ENCODE measurements at places on chromosomes 2 and 18.

- DNase-seq, result no peak
Measured at GRCh38 chr2:7210712-7211111, 293.5 kb downstream of the RNF144A start.

- DNase-seq, result no peak
Measured at GRCh38 chr2:120871016-120871635, 135.5 kb downstream of the GLI2 start.

DNA sequence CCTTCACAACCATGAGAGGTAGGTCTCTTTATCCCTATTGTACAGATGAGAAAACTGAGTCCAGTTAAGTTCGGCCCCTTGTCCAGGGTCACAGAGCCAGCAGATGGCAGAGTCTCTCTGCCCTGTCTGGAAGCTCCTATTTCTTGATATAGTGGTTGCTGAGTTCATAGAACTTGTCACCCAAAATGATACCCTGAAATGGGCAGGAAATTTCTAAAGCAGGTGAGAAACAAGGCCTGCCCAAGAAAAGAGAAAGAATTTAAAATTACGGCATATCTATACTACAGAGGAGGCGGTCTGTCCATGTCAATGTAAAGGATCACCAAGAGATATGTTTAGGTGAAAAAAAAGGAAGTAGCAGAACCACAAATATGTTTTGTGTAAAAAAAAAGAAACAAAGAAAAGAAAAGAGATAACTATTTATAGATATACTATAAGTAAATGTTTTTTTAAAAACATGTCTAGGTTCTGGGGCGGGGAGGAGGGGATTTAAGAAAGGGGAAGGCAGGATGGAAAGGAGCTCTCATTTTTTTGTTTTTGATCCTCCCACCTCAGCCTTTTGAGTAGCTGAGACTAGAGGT lies 39.8 kb downstream of the MYO7B start:
- no peak for DNase-seq

- DNase-seq, result no peak
Measured at GRCh38 chr2:55371376-55371775, 48.3 kb downstream of the CCDC88A start.

DNA sequence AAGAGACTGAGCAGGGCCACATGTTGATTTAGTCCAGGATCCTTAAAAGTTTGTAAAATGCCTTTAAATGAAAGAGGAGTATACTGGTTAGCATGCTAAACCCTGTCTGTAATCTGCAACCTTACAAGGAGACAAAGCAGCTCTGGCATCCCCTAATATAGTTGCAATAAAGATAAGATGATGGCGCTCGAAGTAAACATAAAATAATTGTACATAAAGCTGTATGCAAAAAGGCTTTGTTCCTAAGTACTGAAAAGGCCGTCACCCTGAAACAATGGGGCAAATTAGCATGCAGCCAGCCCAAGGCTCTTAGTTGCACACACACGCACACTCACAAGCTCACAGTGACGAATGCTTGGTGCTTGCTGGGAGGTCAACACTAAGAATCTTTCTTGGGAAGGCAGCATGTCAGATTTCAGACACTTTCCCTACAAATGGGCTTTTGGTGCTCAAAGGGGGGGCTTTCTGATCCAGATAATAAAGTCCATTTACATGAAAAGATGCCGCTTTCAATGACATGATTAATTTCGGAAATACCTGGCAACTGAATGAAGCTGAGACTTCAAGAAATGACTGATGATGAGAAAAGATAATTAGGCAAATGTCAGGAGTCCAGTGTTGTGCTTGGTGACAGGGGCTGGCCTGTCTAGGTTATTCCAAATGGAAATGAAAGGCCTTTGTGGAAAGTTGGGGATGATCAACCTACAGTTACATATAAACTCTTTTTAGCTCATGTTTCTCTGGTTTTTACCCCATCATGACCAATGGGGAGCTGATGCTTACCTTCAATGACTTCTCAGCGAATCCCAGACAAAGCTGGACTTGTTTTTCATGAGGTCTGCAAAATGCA lies 370.3 kb downstream of the MEIS1 start:
- no peak for DNase-seq

DNA sequence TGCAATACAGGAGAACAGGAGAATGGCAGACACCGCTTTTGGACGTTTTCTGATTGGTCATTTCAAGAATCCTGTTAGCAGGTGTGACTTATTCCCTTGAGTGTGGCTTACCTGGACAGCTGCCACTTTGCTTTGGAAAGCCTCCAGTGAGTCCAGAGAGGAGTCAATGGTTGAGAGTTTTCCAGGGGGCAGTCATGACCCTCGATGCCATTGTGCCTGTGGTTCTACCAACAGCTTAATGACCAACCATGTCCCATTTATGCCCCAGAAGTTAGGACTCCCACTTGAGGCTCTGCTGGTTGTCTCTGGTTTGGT lies 12.4 kb downstream of the IGFBP2 start:
- no peak for DNase-seq

- DNase-seq, result no peak
Measured at GRCh38 chr2:56357655-56358295, 174.0 kb downstream of the CCDC85A start.

- DNase-seq, result no peak
Measured at GRCh38 chr2:96404446-96405373, 69.1 kb downstream of the NCAPH start.

DNA sequence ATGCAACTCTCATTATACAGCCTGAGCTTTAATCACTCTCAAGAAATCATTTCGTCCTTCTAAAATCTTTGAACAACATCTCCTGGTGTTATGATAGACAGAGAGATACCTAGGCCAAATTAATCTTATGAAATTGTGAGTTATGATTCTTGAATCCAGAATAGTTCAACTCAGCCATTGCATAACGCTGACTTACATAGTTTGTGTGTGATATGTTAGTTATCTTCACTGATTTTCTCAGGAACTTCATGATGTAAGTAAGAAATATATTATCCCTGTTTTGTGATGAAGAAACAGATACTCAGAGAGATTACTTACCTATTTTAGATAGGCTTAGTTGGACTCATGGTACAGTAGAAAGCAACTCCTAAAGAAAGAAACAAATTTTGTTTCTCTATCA lies 684.4 kb downstream of the ZEB2 start:
- DNase-seq, result no peak

DNA sequence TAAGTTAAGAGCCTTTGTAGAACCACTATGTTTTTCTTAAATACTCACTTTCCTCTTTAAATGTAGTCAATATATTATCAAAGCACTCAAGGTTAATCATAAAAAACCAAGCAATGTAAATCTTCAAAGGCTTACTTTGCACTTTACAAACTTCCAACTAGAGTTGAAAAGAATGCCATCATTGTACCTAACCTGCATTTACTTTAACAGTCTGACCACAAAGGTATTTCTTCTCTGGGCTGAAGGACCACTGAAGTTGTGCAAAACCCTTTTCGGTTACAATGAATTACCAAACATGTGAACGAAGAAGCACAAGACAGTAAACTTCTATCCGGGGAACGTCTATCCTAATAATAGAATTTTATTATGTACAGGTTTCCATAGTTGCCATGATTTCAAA lies 3.0 kb downstream of the HNRNPLL start:
- peak; percentile 59 for DNase-seq

- no peak for DNase-seq
Measured at GRCh38 chr18:69484699-69485396, 84.2 kb downstream of the DOK6 start.

GRCh38 chr2:75605770-75606529 lies 40.6 kb upstream of the MRPL19 start:
- DNase-seq, result no peak

- DNase-seq, result no peak
Measured at GRCh38 chr2:158690823-158691222, 104.3 kb upstream of the DAPL1 start.

DNA sequence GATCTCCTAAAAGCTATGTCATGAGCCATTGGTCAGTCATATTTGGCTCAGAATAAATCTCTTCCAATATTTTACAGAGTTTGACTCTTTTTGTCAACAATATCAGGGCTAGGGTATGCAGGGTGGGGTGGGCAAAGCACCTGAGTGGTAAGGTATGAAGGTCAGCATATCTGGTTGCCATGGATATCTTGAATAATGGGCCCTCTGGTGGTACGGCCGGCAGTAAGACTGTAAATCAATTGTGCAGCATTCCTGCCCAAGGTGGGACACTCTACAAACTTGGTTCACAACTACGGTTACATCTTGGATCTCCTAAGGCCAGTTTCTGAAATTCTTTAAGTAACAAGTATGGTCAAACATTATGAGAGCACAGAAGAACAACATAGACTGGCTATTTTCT lies 119.6 kb downstream of the SPOPL start:
- DNase-seq, result no peak

- no peak for DNase-seq
Measured at GRCh38 chr2:205954707-205955106, 131.3 kb downstream of the INO80D start.

DNA sequence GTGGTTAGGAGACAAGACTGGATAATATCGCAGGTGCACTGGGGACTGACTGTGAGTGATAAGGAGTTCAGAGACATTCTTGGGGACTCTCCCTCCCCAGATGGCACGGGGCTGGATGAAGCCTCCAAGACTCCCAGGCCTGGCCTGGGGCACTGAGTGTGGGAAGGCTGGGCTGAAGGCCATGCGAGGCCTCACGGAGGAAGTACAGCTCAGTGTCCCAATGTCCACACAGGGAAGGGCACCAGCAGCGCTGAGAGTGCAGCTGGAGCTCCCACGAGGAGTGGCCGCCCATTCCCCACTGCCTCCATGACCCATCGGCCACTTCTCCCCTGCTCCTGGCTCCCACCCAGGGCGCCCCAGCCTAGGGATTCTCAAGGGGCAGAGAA lies 6.5 kb downstream of the MFSD2B start:
- DNase-seq, result no peak

DNA sequence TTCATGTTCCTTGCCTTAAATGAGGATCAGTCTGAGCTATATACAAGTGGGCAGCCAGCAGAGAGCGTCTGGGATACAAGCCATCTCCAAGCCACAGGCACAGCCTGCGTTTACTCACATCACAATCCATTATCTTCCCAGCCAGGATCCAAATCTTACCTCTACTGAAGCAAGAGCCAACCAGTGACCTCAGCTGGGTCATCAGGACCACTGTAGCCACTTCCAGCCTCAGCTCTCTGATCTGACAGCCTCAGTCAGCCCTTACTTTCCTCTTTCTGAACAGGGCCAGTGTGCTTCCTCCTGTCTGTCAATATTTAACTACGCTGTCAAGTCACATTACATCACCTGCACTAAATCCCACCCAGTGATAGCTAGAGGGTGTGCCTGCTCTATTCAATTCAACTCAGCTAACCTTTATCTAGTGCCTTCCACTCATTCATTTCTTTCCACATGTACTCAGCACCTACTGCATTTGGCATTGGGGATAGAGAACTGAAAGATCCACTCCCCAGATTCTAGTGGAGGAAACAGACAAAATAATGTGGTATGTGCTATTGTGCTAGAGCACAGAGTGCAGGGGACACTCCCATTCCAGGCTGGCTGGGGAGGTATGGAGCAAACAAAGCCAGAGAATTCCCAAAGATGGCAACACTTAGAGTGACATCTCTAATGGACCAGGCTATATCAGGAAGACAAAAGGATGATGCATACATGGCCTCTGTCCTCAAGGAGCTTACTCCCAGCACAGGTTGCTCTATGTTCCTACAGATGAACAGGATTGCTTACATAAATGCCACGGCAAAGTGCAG lies 146.5 kb downstream of the NCKAP5 start:
- DNase-seq, result no peak

DNA sequence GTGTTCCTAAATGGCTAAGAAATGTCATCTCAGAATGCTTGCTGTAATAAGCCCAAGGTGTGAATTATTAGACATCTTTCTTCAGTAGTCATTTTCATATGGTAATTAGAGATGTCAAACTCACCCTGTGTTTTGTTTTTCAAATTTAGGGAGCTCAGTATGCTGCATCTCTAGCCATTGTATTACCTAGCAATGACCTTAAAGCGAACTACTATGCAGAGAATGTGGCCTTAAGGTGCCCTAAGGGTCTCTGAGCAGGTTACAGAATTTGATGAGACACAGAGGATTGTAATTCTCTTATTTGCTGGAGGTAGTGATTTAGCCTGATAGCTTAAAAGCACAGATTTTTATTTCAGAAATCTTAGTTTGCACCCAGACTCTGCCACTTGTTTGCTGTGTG lies 1052.6 kb upstream of the DDX18 start:
- DNase-seq, result no peak
